Activated T-helper 1 cell treated with anti-CD3 and anti-CD28 coated beads, Interleukin-2, amount 50 U/mL, for 16 hours (primary cell): ENCODE measurements at places on chromosomes 12 and 14.

DNA sequence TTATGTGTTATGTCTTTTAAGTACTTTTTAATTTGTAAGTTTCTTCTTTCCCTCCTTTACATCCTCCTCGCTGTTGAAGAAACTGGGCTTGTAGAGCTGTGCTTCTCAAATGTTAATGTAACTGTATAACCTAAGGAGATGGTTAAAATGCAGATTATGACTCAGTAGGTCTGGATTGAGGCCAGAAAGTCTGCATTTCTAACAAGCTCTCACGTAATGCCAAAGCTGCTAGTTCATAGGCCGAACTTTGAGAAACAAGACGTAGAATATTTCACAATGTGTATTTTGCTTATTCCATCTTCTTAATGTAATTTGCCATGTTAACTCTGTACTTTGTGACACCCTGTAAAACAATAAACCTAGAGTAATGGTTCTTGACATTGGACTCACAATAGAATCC, 193.3 kb upstream of the SYT1 start:
- DNase-seq, result no peak

- no peak for DNase-seq
These were observed 14.4 kb upstream of the SERPINA3 start for GRCh38 chr14:94597788-94598187.

DNA sequence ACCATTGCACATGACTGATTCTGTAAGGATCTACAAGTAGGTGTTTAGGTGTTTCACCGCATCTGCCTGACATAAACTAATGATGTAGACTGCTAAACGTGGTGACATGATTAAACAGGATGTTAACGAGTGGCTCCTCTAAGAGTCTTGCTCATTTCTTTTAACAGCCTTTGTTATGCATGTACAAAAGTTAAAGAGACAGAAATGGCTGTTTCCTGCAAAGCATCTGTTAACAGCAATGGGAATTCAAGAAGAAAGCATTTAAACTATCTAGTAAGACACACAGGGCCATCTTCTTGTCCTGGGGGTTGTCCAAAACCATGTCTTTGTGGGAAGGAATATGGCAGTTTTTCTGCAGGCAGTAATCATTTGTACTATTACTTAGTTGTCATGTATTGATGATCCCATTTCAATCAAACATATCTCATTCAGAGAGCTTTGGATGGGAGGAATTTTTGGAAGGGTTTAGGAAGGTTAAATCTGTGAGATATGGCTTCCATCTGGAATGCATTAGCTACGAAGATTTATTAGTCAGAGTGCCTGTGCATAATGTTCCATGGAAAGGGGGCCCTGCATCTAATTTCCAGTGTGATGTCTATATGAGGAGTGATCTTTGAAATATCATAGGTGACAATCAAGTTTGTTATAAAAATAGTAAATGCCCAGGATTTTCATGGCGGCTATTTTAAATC, 495.1 kb downstream of the EGLN3 start:
- no peak for DNase-seq

DNA sequence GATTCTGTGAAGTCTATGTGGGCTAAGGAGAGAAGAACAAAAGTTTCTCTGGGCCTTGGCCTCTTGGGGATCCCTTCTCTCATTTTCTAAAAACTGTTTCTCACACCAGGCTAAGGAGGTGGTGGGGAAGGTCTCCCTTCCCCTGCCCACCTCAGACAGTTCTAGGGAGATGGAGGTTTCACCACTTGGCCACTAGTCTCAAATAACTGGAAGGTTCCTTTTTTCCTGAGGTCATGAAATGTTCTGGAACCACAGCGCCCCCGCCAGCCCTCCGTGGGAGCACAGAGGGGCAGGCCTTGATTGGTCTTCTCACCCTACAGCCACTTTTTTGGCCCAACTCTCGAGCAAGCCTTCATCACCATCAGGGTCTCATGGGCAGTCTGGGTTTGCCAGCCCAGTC, 12.6 kb downstream of the C12orf43 start:
- no peak for DNase-seq

DNA sequence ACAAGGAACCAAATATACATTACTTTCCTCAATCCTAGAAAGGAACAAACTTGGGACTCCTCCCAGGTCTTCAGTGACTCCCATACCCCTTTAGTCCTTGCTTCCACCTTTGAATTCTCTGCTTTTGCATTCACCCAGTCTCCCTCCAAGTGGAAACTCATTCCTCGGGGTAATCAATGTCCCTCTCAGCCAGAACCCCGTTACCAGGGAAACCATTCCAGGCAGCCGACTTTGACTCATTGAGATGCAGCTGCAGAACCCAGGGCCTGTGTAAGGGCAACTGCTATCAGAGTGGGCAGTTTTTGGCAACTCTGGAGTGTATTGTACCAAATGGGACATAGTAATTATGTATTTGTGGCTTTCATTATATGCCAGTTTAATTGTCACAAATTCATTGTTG, 186.2 kb downstream of the NRXN3 start:
- DNase-seq, result no peak

DNA sequence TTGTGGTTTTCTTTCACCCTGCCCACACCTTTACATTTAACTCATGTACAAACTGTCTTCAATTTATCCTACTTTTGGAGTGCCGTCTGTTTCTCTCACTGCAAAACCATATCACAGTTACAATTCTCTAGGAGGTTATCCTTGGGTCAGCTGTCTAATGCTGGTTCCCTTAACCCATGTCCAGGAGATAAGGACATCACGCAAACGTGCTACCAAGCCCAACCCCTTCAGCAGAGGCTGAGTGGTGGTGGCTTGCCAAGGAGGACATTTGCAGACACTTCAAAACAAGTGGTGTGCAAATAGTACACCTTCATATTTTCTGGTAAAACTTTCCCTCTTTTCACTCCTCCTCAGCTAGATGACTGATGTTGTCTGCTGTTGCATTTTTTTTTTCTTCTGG, 167.9 kb downstream of the PAX9 start:
- no peak for DNase-seq

GRCh38 chr12:102513739-102514138, 33.4 kb upstream of the IGF1 start:
- DNase-seq, result no peak

DNA sequence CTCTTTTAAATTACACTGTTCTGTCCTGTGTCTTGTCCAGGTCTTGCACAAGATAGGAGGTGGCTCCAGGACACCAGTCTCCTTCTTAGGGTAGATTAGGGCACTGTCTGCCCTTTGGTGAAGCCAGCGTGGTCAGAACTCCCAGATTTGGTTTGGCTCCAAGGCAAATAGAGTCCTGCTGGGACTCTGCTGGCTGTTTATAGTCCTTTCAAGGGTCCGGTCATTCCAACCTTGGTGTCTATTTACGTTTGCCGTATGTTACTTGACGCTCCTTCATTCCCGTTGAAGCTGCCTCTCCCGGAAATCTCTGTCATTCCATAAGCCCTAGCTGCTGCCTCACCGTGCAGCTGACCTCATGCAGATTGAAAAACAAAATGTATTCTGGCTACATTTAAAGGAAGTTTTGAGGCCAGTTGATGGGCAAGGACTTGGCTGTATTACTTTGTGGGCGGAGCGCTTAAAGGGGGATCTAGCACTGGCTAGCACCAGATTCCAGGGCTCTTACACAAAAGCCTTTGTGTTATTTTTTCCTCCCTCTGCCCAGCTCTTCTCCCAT, 180.6 kb downstream of the AKAP6 start:
- DNase-seq, result no peak

DNA sequence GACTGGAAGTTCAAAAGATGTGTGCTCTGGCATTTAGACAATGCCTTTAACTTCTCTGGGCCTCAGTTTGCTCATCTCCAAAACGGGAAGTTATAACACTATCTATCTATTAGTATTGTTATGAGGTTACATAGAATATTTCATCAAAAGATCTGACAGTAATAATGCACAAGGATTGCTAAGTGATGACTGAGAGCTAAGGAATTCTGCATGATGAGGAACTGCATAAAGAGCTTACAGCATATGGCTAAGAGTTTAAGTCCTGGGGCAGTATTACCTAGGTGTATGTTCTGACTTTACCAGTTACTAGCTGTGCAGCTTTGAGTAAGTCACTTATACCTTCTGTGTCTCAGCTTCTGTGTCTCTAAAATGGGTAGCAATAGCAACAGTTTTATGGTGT, 160.1 kb upstream of the TMPO start:
- no peak for DNase-seq
